H9 (cell line): ENCODE measurements at places on chromosomes 16 and 17. TPM values are rescaled to one million over a fixed set of nuclear protein-coding genes. Genes with fewer than 3 reads are reported as not detected.
A peak's percentile ranks its signal among the peaks of the same experiment; 100 is the strongest.

OTOP2 gene
- total RNA-seq, result 0.11 TPM in 1 of 2 replicates, not detected in the other

DPEP1 gene
- 1.1 and 1.2 TPM in 2 replicates for total RNA-seq

- peak overlapping the region; percentile 75 for H3K4me3 ChIP-seq
- H3K27me3 ChIP-seq, result no peaks in the 10 kb centered on the region
- H3K36me3 ChIP-seq, result peaks cover 13% of the 10 kb centered on the region; the same call in 2 of the 3 replicates
- no peak for DNase-seq
- no peak overlapping the region for H3K27ac ChIP-seq
These were observed 740 bp upstream of the JPT2 start for GRCh38 chr16:1677339-1677738.

DNA sequence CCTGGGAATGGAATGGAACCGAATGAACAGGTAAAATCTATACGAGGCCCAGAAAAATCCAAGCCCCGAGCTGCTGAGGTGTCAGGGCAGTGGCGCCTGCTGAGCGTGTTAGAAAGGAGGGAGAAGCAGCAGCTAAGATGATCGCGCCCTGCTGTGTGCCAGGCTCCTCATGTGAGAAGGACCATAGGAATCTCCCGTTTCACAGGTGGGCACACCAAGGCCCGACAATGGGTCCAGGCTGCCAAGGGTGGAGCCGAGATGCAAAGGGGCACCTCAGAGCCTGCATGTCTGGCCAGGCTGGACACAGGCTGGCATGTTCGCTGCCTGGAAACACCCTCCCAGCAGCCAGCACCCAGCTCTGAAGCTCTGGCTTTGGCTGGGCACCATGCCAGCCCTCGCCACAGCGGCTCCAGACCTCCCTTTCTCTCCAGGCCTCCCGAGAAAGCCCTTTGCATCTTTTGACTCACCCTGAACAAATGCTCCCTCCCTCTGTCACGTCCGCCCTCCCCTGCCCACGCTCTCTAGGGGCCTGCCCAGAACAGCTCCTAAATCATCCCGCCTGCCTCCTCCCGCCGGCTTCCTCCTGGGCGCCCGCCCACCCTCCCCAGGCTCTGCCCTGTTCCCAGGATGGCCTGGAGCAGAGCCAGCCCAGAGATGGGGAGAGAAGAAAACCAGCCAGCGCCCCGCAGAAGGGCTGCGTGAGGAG, 217.8 kb upstream of the GSE1 start:
- no peak overlapping the region; the same call in 2 of the 3 replicates for H3K4me3 ChIP-seq
- DNase-seq, result no peak
- peaks cover 11% of the 10 kb centered on the region; the same call in 1 of the 2 replicates for H3K4me1 ChIP-seq
- no peaks in the 10 kb centered on the region; the same call in 1 of the 2 replicates for H3K36me3 ChIP-seq

CHST4 gene
- total RNA-seq, result 5.9 and 6.8 TPM in 2 replicates

DNA sequence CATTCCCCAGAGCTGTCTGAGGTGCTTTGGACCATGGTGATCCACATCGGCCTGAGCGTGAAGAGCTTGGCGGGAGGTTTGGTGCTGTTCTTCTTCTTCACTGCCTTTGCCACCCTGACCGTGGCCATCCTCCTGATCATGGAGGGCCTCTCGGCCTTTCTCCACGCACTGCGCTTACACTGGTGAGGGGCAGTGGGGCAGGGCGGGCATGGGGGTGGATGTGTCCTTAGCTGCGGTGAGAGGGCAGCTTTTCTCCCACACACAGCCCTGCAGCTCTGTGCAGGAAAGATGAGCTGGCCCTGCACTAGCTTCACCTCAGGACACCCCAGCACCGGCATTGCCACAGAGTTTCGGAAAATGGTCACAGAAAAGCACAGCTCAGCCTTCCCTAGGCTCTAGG, 21.8 kb upstream of the NAGLU start:
- peaks cover 2% of the 10 kb centered on the region; the same call in 1 of the 2 replicates for H3K4me1 ChIP-seq
- no peak for DNase-seq
- H3K27ac ChIP-seq, result no peak overlapping the region
- peaks cover 24% of the 10 kb centered on the region for H3K36me3 ChIP-seq

GRCh38 chr17:47615766-47616424, 33.8 kb upstream of the KPNB1 start:
- no peaks in the 10 kb centered on the region for H3K4me1 ChIP-seq
- peaks cover 72% of the 10 kb centered on the region for H3K36me3 ChIP-seq
- no peak for DNase-seq
- H3K27ac ChIP-seq, result no peak overlapping the region

TNK1 gene
- 10.1 and 11.2 TPM in 2 replicates for total RNA-seq

MYO15A gene
- total RNA-seq, result 2.3 and 2.5 TPM in 2 replicates

DNA sequence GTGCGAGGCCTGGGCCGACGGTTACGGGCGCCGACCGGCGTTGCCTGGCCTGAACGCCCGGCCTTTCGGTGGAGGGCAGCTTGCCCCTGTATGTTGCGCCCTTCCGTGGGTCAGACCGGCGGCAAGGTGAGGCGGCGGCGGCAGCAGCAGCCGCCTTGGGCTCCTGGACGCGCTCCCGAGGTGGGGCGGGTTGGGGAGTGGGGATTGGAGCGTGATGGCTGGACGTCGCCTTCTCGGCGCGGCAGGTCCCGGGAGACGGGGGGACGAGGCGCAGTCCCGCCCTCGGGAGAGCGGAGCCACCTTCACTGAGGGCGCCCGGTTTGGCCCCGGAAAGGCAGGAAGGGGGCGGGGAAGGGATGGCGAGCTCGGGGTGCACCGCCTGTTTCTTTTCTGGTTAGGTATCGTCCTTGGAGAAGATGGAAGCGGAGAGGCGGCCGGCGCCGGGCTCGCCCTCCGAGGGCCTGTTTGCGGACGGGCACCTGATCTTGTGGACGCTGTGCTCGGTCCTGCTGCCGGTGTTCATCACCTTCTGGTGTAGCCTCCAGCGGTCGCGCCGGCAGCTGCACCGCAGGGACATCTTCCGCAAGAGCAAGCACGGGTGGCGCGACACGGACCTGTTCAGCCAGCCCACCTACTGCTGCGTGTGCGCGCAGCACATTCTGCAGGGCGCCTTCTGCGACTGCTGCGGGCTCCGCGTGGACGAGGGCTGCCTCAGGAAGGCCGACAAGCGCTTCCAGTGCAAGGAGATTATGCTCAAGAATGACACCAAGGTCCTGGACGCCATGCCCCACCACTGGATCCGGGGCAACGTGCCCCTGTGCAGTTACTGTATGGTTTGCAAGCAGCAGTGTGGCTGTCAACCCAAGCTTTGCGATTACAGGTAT, 671 bp downstream of the DGKE start:
- DNase-seq, result peak; percentile 80
- peak overlapping the region; percentile 90 for H3K4me3 ChIP-seq
- H3K27ac ChIP-seq, result no peak overlapping the region
- H3K36me3 ChIP-seq, result peaks cover 20% of the 10 kb centered on the region
- H3K27me3 ChIP-seq, result peaks cover 5% of the 10 kb centered on the region; the same call in 1 of the 2 replicates

GRCh38 chr17:36106493-36106835, 2.8 kb downstream of the CCL4 start:
- DNase-seq, result peak; percentile 7
- no peak overlapping the region for H3K27ac ChIP-seq
- H3K4me1 ChIP-seq, result no peaks in the 10 kb centered on the region
- no peak overlapping the region for H3K4me3 ChIP-seq

DNA sequence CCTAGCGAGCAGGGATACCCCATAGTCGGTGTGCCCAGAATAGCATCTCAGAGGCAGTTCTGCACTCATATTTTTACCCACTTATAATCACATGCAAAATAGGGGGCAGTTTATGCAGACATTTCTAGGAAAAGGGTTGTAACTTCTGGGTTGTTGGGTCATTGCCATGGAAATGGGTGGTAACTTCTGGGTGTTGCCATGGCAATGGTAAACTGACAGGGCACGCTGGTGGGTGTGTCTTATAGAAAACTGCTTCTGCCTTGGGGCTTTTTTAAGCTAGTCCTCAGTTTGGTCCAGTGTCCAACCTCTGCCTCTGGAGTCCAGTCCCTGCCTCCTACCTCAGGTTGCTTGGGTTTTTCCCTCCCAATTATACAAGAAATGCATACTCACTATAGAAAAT, 7.4 kb upstream of the SPAG9 start:
- H3K27me3 ChIP-seq, result no peaks in the 10 kb centered on the region
- H3K4me3 ChIP-seq, result no peak overlapping the region
- peak; percentile 39 for DNase-seq
- H3K36me3 ChIP-seq, result no peaks in the 10 kb centered on the region

MFSD11 gene
- total RNA-seq, result 19.9 and 21.8 TPM in 2 replicates

GRCh38 chr17:50908140-50908859, 42.1 kb upstream of the TOB1 start:
- H3K27ac ChIP-seq, result no peak overlapping the region
- H3K4me3 ChIP-seq, result no peak overlapping the region
- no peak for DNase-seq
- no peaks in the 10 kb centered on the region for H3K27me3 ChIP-seq
- no peaks in the 10 kb centered on the region for H3K36me3 ChIP-seq

- peak overlapping the region; percentile 89 for H3K4me3 ChIP-seq
- H3K4me1 ChIP-seq, result 0 out of 2 replicates have a peak, but pooled peaks cover 3% of the 10 kb centered on the region
- DNase-seq, result peak; percentile 92
- peaks cover 6% of the 10 kb centered on the region; the same call in 1 of the 2 replicates for H3K27me3 ChIP-seq
- H3K36me3 ChIP-seq, result peaks cover 18% of the 10 kb centered on the region
These were observed 664 bp upstream of the BCL6B start for GRCh38 chr17:7021993-7022778.

- no peak for DNase-seq
- H3K36me3 ChIP-seq, result peaks cover 14% of the 10 kb centered on the region; the same call in 1 of the 2 replicates
- H3K27me3 ChIP-seq, result no peaks in the 10 kb centered on the region
- no peak overlapping the region for H3K4me3 ChIP-seq
These were observed 382.2 kb upstream of the CDH5 start for GRCh38 chr16:65984296-65984695.

DNA sequence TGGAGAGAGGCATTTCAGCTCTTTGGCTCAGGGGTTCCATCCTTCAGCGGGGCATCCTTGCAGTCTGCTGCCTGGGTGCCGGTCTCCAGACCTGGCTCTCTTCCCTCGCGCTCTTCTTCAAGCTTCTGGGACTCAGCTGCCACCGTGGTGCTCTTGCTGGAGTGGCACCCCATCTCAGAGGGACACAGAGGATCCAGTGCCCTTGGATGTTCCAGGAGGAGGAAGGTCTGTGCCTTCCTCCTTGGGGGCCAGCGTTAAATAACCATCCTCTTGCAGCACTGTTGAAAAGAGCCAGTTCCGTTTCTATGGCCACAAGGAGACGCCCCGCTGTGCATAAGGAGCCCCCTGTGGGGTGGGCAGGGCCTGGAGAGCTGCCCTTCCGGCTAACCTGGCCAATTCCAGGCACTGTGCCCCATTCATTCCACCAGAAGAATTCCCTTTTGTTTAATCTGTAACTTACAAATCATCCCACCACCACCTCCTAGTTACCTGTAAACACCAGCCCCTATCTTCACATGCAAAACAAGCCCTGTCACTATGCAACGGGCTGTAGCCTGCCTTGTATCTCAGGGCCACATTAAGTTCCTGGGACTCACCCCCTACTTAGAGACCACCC, 8.6 kb downstream of the CHD9NB start:
- no peak overlapping the region for H3K27ac ChIP-seq
- peak; percentile 91 for DNase-seq
- H3K4me1 ChIP-seq, result peaks cover 11% of the 10 kb centered on the region
- H3K4me3 ChIP-seq, result peak overlapping the region; percentile 90

- no peak overlapping the region for H3K27ac ChIP-seq
- no peaks in the 10 kb centered on the region for H3K4me1 ChIP-seq
- H3K27me3 ChIP-seq, result no peaks in the 10 kb centered on the region
- no peak for DNase-seq
These were observed 965.7 kb upstream of the GOT2 start for GRCh38 chr16:59699786-59700185.

GRCh38 chr17:57121308-57122042, 36.4 kb downstream of the AKAP1 start:
- H3K27me3 ChIP-seq, result no peaks in the 10 kb centered on the region
- H3K4me3 ChIP-seq, result no peak overlapping the region
- DNase-seq, result peak; percentile 72
- H3K4me1 ChIP-seq, result no peaks in the 10 kb centered on the region

DNA sequence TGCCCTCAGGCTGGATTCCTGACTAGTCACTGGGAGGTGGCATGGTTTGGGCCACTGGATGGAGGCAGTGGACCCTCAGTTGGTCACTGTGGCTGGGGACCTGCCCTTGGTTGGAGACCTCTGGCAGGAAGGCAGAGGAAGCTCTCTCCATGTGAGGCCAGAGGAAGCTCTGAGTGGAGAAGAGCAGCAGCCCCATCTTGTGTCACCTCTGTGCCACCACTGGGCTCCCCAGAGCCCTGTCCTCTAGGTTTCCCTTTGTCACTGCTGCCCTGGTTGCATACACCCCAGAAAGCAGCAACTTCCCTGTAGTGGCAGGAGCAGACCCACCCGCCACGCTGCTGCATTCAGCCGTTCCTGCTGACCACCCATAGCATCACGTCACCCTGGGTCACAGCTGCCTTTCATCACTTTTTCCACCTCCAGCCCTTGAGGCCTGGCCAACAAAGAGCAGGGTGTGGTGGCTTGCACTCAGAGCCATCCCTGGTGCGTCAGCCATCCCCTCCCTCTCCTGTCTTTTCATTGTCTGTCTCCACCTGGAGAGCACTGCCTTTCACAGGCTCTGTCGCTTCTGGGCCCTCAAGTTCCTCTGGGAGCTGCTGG, 11.9 kb downstream of the CTRL start:
- no peak overlapping the region for H3K4me3 ChIP-seq
- no peak overlapping the region for H3K27ac ChIP-seq
- peaks cover 7% of the 10 kb centered on the region; the same call in 1 of the 2 replicates for H3K4me1 ChIP-seq
- no peaks in the 10 kb centered on the region for H3K27me3 ChIP-seq

GRCh38 chr17:40265337-40265736, 22.3 kb upstream of the CDC6 start:
- no peak for DNase-seq
- H3K27ac ChIP-seq, result no peak overlapping the region
- H3K4me1 ChIP-seq, result no peaks in the 10 kb centered on the region
- peaks cover 22% of the 10 kb centered on the region; the same call in 2 of the 3 replicates for H3K36me3 ChIP-seq
- H3K27me3 ChIP-seq, result no peaks in the 10 kb centered on the region

CASKIN1 gene
- 7.9 and 9.3 TPM in 2 replicates for total RNA-seq

DNA sequence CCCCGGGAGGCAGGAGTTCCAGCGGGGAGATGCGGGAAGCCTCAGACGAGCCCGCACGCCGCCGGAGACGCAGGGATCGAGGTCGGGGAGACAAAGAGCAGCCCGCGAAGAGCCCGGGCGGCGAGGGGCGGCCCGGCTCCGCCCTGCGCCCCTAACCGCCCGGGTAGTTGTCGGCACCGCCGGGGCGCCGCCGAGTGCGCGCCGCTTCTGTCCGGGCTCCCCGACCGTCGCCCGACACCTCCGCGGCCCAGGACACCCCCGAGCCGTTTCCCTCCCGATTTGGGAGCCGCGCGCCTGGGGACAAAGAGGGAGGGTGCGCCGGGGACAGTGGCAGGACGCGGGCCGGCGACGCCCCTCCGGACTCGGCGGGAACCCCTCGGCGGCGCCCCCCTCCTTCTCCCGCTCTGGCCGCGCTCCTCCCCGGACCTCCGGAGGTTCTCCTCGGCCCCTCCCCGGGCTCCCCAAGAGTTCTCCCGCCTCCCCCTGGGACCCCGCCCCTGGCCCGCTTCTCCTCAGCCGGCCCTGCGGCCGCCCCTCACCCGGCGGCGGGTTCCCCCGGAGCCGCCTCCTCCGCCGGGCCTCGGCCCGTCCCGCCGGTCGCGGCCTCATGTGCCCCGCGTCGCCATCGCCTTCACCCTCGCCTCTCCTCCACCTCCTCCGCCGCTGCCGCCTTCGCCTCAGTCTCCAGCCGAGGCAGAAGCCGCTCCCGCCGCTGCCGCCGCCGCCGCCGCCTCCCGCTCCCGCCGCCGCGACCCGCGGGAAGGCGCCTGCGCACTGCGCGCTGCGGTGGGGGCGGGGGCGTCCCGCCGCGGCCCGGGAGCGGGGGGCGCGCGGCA, at the start of gene GJC1:
GJC1 (minus strand) TSS at position 765 of the 836 bp plus-strand sequence. CDS start 24,470 bp downstream, outside the sequence.
- no peaks in the 10 kb centered on the region for H3K27me3 ChIP-seq
- peak within 1 kb of the TSS; percentile 84 for H3K4me3 ChIP-seq
- H3K36me3 ChIP-seq, result peaks cover 8% of the 10 kb centered on the region; the same call in 2 of the 3 replicates
- H3K27ac ChIP-seq, result peak within 1 kb of the TSS; percentile 84
